ENCODE measurements at places on chromosomes 1 and 21.

- peak; percentile 70 for DNase-seq
These were observed 21.0 kb downstream of the CNIH4 start for GRCh38 chr1:224377676-224378006.

DNA sequence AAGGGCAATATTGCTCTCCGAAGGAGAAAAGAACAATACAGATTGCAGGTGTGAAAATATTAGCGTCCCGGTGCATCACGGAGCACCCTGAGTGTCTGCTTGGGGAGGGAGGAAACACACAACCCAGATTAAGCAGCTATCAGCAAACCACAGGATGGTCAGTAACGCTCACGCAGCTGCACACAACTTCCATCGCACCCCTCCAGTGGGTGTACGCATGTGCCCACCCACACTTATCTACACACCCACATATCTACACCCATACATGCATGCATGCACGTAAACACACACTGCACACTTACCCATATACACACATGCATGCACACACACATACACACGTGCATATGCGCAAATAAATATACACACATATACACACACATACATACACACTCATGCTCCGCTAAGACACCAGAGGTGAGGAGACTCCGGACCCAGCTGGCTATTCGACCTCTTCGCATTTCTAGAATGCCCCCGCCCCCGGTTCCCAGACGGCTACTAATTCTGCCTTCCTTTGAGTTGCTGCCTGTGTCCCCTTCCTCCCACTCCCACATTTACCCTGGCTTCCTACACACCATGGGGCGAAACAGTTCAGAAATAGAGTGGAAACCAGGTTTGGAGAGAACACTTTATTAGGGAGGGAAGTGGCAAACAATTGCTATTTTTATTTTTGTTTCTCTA, 26.2 kb downstream of the ITPKB start:
- DNase-seq: no peak

GRCh38 chr21:34671891-34672290, 3.1 kb downstream of the CLIC6 start:
- DNase-seq: no peak

DNA sequence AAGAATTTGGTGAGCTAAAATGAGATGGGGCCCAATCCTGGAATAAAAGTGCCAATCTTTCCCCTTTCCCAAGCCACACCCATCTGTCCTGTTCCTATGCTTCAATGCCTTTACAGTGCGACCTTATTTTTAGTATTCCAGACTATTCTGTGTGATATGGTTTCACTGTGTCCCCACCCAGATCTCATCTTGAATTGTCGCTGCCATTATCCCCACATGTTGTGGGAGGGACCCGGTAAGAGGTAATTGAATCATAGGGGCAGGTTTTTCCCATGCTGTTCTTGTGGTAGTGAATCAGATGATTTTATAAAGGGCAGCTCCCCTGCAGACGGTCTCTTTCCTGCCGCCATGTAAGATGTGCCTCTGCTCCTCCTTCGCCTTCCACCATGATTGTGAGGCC, 129.3 kb upstream of the KIF26B start:
- no peak for DNase-seq

DNA sequence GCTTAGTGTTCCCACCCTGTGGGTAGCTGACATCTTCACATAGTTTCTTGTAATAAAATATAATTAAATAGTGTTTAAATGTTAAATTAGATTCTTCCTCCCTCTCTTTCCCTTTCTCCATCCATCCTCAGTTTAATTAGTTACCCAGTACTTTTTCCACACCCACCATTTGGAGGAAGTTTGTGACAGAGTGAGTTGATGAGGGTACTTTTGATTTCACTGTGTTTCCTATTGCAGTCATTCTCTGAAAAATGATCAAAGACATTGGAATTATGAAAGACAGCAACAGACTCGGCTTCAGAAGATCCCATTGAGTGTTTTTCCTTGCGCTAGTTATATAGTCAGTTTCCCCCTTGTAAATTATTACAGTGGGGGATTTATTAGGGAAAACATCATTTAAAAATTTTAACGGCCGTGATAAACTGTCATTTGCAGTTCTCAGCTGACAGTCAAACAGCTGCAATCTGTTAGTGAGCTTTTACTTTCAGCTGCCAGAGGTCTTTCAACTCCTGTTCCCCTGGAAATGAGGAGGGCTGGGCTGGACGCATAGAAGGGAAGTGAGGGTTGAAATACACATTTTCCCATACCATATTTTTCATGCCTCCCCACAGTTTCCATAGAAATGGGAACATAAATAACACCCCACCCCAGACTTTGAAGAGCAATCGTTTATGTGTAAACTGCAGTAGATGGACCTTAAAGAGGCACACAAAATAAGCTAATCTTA, 61.3 kb upstream of the CACYBP start:
- DNase-seq: no peak

- DNase-seq: no peak
These were observed 300.6 kb upstream of the PRMT6 start for GRCh38 chr1:106755682-106756406.

DNA sequence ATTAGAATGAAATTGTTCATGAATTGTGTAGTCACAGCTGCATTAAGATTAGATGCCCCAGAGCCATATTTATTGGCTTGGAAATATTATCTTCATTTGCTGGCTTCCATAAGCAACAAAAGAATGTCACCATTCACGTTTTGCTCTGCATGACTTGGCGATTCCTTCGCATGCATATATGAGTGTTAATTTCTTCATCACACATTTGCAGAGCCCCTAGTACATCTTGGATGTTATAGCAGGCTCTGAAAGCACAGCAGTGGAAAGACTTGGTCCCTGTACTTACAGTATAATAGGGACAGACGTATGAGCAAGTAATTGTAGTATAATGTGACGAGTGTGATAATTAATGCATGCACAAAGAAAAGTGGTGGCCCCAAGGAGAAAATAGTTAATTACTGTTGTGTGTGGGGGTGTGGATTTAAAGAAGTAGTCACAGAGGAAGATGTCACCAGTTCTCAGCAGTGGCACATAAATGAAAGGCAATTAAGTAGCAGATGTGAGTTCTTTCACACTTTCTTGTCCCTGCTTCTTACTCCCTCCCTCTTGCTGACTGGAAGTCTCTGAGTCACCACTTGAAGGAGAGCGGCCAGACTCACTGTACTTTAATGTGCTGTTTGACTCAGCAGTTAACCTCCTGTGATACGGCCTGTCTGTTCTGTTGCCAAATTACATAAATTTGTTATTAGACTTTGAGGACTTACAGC, 21.0 kb downstream of the S100A10 start:
- DNase-seq: no peak

- no peak for DNase-seq
These were observed 168.5 kb downstream of the ACTL8 start for GRCh38 chr1:17923666-17924065.

DNA sequence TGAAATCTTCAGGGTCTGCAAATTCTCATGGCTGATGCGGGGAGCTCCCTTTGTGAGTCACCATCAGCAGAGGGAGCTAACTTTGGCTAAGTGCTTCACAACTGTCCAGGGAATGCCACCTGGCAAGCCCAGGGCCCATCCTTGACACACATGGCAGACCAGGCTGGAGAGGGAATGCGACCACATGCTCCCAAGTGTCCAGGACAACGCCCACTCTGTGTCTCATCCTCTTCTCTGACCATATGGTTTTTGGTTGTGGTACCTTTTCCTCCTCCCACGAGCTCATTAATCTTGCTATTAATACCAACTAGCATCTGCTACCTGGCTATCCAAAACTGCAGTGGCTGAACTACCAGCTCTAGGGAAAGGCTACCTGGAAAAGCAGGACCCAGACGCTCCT, 37.1 kb upstream of the CLSTN1 start:
- no peak for DNase-seq

GRCh38 chr1:224632921-224633321, 16.8 kb downstream of the CNIH3 start:
- no peak for DNase-seq

DNA sequence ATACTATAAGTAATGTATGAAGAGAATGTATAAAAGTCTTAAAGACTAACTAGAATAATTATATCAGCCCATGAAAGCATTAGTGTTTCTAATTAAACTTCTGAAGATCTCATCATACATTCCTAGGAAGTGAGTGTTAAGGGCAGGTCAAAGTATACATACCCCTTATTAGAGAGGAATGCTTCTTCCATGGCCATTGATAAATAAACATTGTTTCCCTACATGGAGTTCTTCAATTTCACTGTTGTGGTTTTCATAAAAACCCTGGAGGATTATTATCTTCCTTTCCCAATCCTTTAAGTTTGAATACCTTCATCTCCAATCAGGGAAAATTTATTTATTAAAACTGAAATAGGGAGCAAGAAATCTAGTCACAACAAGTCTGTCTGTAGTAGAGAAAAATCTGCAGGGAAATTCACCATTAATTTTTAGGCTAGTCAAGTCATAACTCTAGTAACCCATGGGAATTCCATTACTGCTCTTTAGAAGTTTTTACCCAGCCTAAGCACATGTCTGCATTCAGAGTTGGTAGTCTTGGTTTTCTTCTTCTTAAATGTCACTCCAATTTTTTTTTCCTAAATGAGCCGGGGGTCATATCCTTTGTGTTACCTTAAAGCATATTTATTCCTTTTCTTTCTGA, 147.0 kb downstream of the TNFSF18 start:
- no peak for DNase-seq

DNA sequence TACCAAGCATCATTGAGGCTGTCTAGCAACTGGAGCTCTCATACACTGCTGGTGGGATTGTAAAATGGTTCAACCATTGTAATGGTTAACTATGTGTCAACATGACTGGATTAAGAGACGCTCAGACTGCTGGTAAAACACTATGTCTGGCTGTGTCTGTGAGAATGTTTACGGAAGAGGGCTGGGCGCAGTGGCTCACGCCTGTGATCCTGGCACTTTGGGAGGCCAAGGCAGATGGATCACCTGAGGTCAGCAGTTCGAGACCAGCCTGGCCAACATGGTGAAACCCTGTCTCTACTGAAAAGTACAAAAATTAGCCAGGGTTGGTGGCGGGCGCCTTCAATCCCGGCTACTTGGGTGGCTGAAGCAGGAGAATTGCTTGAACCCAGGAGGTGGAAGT, 4.8 kb upstream of the FCRLA start:
- DNase-seq: no peak

All from GM20000 (cell line).